ENCODE measurements at places on chromosomes 16 and 17.

- DNase-seq = no peak
Observed at GRCh38 chr16:89552913-89553312, 7.6 kb upstream of the RPL13 start.

GRCh38 chr17:44914698-44915271 is 515 bp downstream of the GFAP start:
- no peak for DNase-seq

GRCh38 chr16:57564571-57565270 is 22.3 kb downstream of the ADGRG5 start:
- no peak for DNase-seq

- DNase-seq = no peak
Observed at GRCh38 chr16:72172105-72173034, at the start of gene PMFBP1. PMFBP1 (minus strand) TSS chr16:72172155; CDS start chr16:72171208, 947 bp downstream.

GRCh38 chr17:7307686-7308624 is 527 bp downstream of the EIF5A start:
- no peak for DNase-seq

Measured in retina (tissue), 1 donor.